ENCODE measurements at places on chromosomes 4 and X. TPM values are rescaled to one million over a fixed set of nuclear protein-coding genes. Genes with fewer than 3 reads are reported as not detected.

MAGED4B gene
- total RNA-seq = 22.1 TPM

NUDT10 gene
- total RNA-seq = 1.8 TPM

ADAMTS3 gene
- 2.1 TPM for total RNA-seq

SGMS2 gene
- 63.7 TPM for total RNA-seq

PRRG1 gene
- 6.2 TPM for total RNA-seq

TAF7L gene
- total RNA-seq = 0.33 TPM

RAB9A gene
- 40.3 TPM for total RNA-seq

ZNF157 gene
- total RNA-seq = 0.17 TPM

CYP2U1 gene
- 24.3 TPM for total RNA-seq

RNF128 gene
- 8.1 TPM for total RNA-seq

CLDN2 gene
- total RNA-seq = not detected

F11 gene
- not detected for total RNA-seq

MAGED4 gene
- total RNA-seq = 26.9 TPM

STAP1 gene
- not detected for total RNA-seq

ADAM29 gene
- total RNA-seq = not detected

GSTCD gene
- total RNA-seq = 10.8 TPM

FRMPD3 gene
- total RNA-seq = under 0.01 TPM

CDX4 gene
- not detected for total RNA-seq

SLC6A14 gene
- not detected for total RNA-seq

SPANXC gene
- total RNA-seq = not detected

FAM47A gene
- not detected for total RNA-seq

HMGN5 gene
- total RNA-seq = 1.7 TPM

GPRASP3 gene
- 5.9 TPM for total RNA-seq

CLNK gene
- not detected for total RNA-seq

NLRP2B gene
- under 0.01 TPM for total RNA-seq

SMR3A gene
- total RNA-seq = not detected

NXF3 gene
- not detected for total RNA-seq

CASP3 gene
- total RNA-seq = 26.4 TPM

SSX4 gene
- total RNA-seq = not detected

CYTL1 gene
- 0.17 TPM for total RNA-seq

RHOXF2B gene
- total RNA-seq = not detected

CPE gene
- total RNA-seq = 51.7 TPM

TBC1D8B gene
- total RNA-seq = 5.4 TPM

GPC4 gene
- 2.8 TPM for total RNA-seq

ZCCHC18 gene
- 1.3 TPM for total RNA-seq

GABRB1 gene
- total RNA-seq = not detected

ARSJ gene
- 30.8 TPM for total RNA-seq

CDKL5 gene
- total RNA-seq = 5.0 TPM

SPCS3 gene
- total RNA-seq = 72.3 TPM

FRMPD4 gene
- total RNA-seq = 0.50 TPM
